T-helper 2 cell (primary cell): ENCODE measurements at places on chromosomes 5 and 9.

DNA sequence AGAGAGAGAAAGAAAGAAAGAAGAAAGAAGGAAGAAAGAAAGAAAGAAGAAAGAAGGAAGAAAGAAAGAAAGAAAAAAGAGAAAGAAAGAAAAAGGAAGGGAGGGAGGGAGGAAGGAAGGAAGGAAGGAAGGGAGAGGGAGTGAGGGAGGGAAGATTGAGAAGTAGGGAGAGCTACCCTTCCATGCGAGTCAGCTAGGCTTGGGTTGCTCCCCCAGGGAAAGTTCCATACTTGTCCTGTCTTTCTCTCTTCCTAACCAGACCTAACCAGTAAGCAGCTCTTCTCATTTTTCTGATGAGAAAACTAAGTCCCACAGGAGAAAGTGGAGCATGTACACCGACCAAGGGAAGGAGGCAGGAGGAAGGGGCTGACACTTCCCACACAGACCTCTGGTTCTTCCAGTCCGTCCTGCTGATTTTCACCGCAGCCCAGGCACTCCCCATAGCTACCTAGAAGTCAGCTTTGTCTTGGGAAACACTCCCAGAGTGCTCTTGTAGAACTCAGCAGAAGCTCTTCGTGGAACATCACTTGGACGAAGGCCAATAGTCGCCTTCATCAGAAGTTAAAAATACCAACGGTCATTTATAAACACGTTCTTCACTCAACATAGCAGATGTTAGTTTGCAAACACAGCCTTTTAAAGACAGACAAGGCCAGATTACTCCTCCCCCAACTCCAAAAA is 29.0 kb upstream of the ENTREP1 start:
- DNase-seq: no peak

DNA sequence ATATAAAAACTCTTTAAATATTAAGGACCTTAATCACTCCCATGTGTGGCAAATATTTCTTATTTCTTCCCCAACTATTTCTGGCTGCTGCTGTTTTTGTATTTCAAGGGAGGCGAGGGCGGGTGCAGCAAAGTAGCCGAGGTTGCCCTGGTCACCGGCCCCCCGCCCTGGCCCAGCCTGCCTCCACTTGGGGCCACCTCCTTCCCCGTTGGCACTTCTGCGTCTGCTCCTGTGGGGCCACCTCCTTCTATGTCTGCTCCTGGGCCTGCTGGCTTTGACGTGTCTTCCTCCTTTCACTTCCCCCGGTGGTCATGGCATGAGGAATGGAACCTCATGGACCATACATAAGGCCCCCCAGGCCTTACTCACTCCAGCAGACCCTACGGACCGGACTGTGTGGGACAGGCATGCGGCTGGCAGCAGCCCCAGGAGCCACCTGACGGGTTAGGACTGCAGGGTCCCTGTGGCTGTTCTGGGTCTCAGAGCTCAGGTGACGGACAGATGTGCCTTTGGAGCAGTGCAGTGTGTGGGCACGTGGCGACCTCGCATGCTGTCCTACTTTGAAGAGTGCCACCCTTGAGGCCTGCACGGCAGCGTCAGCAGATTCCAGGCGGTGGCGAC is 5.8 kb upstream of the ENTPD8 start:
- no peak for DNase-seq

DNA sequence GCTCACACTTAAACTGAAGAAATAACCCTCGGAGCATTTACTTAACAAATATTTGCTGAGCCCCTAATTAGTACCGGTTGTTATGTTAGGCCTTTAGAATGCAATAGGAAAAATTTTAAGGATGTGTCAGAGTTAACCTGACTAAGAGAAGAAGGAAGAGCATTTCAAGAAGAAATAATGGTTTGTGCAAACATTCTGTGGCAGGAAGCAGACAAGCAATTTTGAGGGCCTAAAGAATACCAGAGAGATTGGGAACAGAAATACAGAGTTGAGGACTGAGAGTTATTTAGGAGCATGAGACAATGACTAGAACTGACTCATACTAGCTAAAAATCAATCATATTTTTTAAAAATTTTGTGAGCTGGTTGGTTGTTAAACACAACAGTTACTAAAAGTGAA is 218.8 kb downstream of the PRR16 start:
- DNase-seq: no peak

GRCh38 chr9:78158286-78158685 is 77.6 kb upstream of the CEP78 start:
- DNase-seq: no peak

- DNase-seq: no peak
Measured at GRCh38 chr5:45696206-45696836, at the start of gene HCN1. TSS of gene HCN1 (minus strand) at chr5:45696380.

GRCh38 chr9:134390537-134390936 is 64.3 kb downstream of the RXRA start:
- DNase-seq: peak; percentile 85

DNA sequence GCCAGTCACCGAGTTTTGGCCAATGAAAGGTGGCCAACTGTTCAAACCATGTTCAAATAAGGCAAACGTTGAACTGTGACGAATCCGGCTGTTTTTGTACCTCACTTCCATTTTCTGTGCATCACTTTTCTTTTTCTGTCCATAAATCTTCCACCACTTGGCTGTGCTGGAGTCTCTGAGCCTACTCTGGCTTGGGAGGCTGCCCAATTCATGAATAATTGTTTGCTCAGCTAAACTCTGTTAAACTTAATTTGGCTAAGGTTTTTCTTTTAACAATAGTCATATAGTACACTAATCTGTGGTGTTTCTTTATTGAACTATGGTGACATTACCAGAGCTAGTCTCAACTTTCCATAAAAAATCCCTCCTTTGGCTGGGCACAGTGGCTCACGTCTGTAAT is 11.3 kb downstream of the NIM1K start:
- no peak for DNase-seq

DNA sequence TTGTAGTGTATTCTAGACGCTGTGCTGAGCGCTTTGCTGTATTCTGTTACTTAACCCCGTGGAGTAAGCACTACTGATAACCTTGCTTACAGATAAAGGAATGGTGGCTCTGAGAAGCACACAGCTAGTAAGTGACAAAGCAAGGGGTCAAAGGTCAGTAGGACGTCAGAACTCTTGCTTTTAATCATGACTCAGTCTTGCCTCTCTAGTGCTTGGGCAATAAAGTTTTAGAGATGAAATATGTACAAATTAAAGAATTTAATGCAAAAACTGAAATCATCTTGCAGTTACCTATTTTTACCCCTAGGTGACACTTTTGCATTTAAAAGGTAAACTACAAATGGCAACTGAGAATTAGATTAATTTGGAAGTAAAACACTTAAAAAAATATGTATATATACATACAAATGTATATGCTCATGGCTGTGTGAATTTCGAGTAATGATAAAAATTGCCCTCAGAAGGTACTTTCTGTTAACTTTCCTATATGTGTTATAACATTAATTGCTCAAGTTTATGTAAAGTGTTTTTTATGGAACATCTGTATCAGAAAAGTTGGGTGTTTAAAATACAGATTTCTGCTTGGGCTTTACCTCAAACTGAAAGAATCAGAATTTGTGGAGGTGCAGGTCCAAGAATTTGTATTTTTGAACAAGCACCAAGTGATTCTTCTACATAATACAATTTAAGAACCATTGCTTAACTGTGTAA is 175.1 kb upstream of the DAB2 start:
- DNase-seq: no peak

DNA sequence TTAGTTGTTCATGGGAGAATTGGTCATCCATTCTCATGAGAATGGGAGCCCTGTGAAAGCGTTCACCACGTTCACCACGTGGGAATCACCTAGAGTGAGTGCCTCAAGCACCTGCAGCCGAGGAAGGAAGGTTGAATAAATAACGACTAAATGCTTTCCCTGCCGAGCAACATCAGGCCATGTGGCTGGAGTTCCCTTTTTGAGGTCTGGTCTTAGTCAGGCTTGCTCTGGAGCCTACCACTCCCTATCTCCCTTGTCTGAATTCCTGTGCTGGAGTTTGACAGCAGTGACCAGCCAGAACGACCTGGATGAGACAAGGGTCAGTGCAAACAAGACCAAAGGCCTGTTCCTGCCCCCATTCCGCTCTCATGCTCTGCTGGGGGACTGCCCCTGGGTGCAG is 28.5 kb downstream of the KCNMB1 start:
- no peak for DNase-seq

GRCh38 chr5:53739111-53739510 is 178.7 kb downstream of the NDUFS4 start:
- no peak for DNase-seq

- DNase-seq: peak; percentile 87
Measured at GRCh38 chr5:172175263-172175719, 12.7 kb downstream of the STK10 start.

- DNase-seq: no peak
Measured at GRCh38 chr5:168317521-168318147, 26.2 kb downstream of the WWC1 start.

GRCh38 chr9:28342815-28343338 is 769.6 kb upstream of the C9orf72 start:
- no peak for DNase-seq

DNA sequence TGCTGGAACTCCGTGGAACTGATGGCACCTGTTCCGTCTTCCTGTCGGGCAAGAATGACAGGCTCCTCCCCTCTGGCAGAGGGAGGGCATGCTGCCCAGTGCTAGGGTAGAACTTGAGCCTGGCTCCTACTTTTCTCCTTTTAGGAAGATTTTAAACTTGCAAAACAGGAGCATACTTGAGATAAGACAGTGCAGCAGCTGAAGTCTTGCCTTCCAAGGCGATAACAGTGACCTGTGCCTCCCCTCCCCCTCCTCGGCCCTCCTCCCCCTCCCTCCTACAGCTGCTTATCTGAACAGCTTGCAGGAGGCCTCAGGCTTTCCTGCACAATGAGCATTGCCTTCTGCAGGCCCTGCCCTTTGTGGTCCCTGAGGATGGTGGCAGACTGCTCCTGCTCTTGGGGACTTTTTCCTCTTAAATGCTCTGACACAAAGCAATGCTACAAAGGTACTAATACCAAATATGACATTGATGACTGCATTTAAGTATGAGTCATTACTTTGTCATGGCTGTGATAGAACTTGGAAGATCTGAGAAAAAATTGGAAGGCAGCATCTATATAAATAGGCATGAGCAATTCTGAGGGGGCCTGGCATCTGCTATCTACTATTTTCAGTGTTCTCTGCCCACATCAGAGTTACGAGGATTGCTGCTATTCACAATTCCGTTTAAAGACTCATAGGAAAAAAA is 2.0 kb downstream of the GADD45G start:
- DNase-seq: peak; percentile 13
